Esophagus muscularis mucosa (tissue), 4 donors: ENCODE measurements at places on chromosomes 3 and 15. TPM values are rescaled to one million over a fixed set of nuclear protein-coding genes. Genes with fewer than 3 reads are reported as not detected.

- no peak overlapping the region for H3K4me3 ChIP-seq
- no peaks in the 10 kb centered on the region for H3K4me1 ChIP-seq
- H3K27me3 ChIP-seq: no peaks in the 10 kb centered on the region
- no peak overlapping the region for H3K27ac ChIP-seq
Measured at GRCh38 chr3:79258479-79258878, 509.3 kb downstream of the ROBO1 start.

- peaks cover 22% of the 10 kb centered on the region for H3K4me1 ChIP-seq
- H3K36me3 ChIP-seq: no peaks in the 10 kb centered on the region
- no peak overlapping the region for H3K4me3 ChIP-seq
- peaks cover 13% of the 10 kb centered on the region for H3K27me3 ChIP-seq
- peak overlapping the region; percentile 35 for H3K27ac ChIP-seq
Measured at GRCh38 chr15:31488437-31489204, 162.0 kb downstream of the KLF13 start.

The RYR3 gene
- 4.1 TPM for total RNA-seq

The PRR20G gene
- not detected for total RNA-seq

- H3K4me1 ChIP-seq: peaks cover 6% of the 10 kb centered on the region
- no peaks in the 10 kb centered on the region for H3K36me3 ChIP-seq
- H3K4me3 ChIP-seq: no peak overlapping the region
- H3K27ac ChIP-seq: no peak overlapping the region
- DNase-seq: no peak
Measured at GRCh38 chr3:169746924-169747323, 17.9 kb downstream of the TERC start.

GRCh38 chr15:50057196-50057595 is 61.8 kb downstream of the ATP8B4 start:
- no peak overlapping the region for H3K4me3 ChIP-seq
- H3K4me1 ChIP-seq: no peaks in the 10 kb centered on the region
- no peaks in the 10 kb centered on the region for H3K36me3 ChIP-seq
- no peak for DNase-seq

DNA sequence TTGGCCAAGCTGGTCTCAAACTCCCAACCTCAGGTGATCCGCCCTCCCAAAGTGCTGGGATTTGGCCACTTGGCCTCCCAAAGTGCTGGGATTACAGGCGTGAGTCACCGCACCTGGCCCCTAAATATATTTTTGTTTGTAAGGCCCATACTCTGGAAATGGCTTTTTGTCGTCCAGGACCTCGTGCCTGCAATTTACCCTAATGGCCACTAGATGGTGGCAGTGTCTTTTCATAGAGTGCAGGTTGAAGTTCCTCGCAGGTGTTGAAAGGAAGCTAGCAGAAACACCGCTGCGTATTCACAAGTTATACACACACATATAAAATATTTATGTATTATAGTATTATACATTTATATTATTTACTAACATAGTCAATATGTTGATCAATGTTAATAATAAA is 97.2 kb downstream of the LRTM1 start:
- no peak for DNase-seq
- H3K4me3 ChIP-seq: no peak overlapping the region
- H3K27me3 ChIP-seq: no peaks in the 10 kb centered on the region
- H3K36me3 ChIP-seq: no peaks in the 10 kb centered on the region

DNA sequence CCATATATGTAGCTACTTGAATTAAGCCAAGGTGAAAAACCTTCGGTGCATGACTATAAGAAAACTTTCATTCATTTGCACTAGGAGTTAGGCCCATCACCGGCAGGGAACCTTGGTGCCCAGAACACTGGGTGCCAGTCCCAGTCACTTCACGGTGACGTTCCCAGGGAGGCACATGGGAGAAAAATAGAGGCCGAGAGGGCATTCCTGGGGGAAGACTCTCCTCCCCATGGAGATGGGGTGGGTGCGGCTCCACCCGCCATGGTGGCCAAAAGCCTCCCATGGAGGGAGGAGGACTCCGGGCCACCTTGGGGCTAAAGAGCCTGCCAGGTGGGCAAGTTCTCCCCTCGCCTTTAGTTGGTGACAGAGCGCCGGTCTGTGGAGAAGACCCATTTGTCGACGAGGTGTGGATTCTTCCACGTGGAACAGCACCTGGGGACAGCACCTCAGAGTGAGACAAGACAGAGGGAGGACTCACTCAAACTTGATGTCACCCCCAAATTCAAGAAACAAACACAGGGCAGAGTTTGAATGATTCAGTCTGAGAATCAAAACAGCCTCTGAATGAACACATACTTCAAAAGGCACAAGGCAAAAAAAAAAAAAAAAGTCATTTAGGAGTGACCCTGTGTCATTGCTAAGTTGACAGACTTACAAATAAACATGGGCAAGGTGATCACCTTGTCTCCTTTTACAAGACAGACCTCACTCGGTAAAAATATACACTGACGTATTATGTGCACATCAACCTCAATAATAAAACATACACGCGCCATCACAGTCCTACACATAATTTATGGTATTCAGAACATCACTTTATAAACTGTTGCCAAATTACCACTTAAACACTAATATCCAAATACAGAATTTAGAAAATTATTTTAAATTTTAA is 38.6 kb downstream of the ZXDC start:
- no peak overlapping the region for H3K4me3 ChIP-seq
- no peak overlapping the region for H3K27ac ChIP-seq
- H3K4me1 ChIP-seq: no peaks in the 10 kb centered on the region

- H3K4me1 ChIP-seq: no peaks in the 10 kb centered on the region
- DNase-seq: no peak
- no peak overlapping the region for H3K4me3 ChIP-seq
Measured at GRCh38 chr3:169454823-169455222, 208.7 kb downstream of the MECOM start.

GRCh38 chr3:187533797-187534196 is 136.4 kb downstream of the SST start:
- H3K27ac ChIP-seq: no peak overlapping the region
- no peaks in the 10 kb centered on the region for H3K4me1 ChIP-seq
- H3K4me3 ChIP-seq: no peak overlapping the region
- no peaks in the 10 kb centered on the region for H3K27me3 ChIP-seq
- H3K36me3 ChIP-seq: no peaks in the 10 kb centered on the region
- DNase-seq: no peak

DNA sequence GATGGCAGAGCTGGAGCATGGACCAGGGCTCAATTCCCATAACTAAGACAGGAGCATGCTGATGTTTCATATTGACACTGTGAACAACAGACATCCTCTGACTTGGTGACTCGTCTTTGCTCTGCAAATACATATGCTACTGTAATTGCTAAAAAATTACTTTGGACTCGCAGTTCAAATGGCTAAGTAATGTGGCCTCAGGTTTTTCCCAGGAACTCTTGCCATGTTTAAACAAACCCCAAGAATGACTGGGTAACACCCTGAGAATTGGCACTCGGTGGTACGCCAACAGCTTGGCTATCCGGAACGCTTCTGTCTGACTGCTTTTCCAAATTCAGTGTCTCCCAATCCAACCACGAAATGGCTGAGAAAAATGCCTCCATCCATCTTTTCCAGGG is 456.7 kb upstream of the THBS1 start:
- H3K27me3 ChIP-seq: no peaks in the 10 kb centered on the region
- H3K4me1 ChIP-seq: peaks cover 41% of the 10 kb centered on the region
- no peak overlapping the region for H3K4me3 ChIP-seq
- DNase-seq: no peak
- no peaks in the 10 kb centered on the region for H3K36me3 ChIP-seq

DNA sequence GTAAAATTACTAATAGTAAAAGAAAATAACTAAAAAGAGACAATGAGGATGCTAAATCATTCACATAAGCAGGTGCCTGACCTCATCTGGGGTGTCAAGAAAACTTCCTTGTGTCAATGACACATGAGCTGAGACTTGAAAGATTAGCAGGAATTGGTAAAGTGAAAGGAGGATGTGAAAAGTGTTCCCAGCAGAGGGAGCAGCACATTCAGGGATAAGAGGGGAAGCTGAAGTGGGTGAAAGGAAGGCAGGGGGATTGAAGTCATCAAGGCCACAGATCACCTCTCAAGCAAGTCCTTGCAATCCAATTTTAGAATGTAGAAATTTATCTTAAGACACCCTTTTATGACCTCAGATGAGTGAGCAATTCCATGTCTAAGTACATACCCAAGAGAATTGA is 60.2 kb upstream of the ACP3 start:
- no peak overlapping the region for H3K4me3 ChIP-seq
- no peaks in the 10 kb centered on the region for H3K36me3 ChIP-seq
- H3K27me3 ChIP-seq: no peaks in the 10 kb centered on the region

DNA sequence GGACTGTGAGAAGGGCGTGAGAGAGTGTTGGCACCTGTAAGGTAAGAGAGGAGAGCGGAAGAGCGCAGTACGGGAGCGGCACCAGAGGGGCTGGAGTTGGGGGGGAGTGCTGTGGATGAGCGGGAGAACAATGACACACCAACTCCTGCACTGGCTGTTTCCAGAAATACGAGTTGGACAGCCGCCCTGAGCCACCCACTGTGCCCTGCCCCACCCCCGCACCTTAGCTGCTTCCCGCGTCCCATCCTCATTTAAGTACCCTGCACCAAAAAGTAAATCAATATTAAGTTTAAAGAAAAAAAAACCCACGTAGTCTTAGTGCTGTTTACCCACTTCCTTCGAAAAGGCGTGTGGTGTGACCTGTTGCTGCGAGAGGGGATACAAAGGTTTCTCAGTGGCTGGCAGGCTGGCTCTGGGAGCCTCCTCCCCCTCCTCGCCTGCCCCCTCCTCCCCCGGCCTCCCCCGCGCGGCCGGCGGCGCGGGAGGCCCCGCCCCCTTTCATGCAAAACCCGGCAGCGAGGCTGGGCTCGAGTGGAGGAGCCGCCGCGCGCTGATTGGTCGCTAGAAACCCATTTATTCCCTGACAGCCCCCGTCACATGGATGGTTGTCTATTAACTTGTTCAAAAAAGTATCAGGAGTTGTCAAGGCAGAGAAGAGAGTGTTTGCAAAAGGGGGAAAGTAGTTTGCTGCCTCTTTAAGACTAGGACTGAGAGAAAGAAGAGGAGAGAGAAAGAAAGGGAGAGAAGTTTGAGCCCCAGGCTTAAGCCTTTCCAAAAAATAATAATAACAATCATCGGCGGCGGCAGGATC is at the start of gene SOX2:
Gene SOX2, plus strand, starts transcription at position 601 of the 811 bp plus-strand sequence. CDS start 436 bp downstream, outside the sequence.
- H3K27me3 ChIP-seq: peaks cover 91% of the 10 kb centered on the region
- H3K4me3 ChIP-seq: peak within 1 kb of the TSS; percentile 49
- H3K4me1 ChIP-seq: peaks cover 36% of the 10 kb centered on the region
- H3K36me3 ChIP-seq: no peaks in the 10 kb centered on the region
- peak; percentile 90 for DNase-seq
- peak within 1 kb of the TSS; percentile 47 for H3K27ac ChIP-seq

GRCh38 chr3:57757642-57758297 is 1.7 kb downstream of the SLMAP start:
- H3K27me3 ChIP-seq: no peaks in the 10 kb centered on the region
- no peak for DNase-seq
- peaks cover 50% of the 10 kb centered on the region for H3K4me1 ChIP-seq
- no peaks in the 10 kb centered on the region for H3K36me3 ChIP-seq
- H3K4me3 ChIP-seq: peak overlapping the region; percentile 79
- H3K27ac ChIP-seq: peak overlapping the region; percentile 88

GRCh38 chr3:129958755-129959154 is 15.8 kb upstream of the TRH start:
- DNase-seq: no peak
- no peaks in the 10 kb centered on the region for H3K36me3 ChIP-seq
- no peak overlapping the region for H3K27ac ChIP-seq
- no peak overlapping the region for H3K4me3 ChIP-seq
- peaks cover 5% of the 10 kb centered on the region for H3K27me3 ChIP-seq

DNA sequence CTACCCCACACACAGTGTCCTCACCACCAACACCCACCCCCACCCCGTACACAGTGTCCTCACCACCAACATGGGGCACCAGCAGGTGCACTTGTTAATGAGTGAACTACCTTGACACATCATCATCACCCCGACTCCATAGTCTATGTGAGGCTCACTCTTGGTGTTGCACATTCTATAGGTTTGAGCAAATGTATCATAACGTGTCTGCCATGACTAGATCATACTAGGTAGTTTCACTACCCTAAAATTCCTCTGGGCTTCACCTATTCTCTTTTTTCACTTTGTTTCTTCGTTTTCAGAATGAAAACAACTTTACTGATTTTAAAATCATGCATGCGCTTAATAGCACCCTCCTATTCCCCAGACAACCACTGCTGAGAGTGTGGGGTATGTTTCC is 102.6 kb upstream of the SLC6A6 start:
- H3K4me3 ChIP-seq: no peak overlapping the region
- no peak for DNase-seq
- peaks cover 28% of the 10 kb centered on the region for H3K4me1 ChIP-seq
- no peaks in the 10 kb centered on the region for H3K27me3 ChIP-seq

DNA sequence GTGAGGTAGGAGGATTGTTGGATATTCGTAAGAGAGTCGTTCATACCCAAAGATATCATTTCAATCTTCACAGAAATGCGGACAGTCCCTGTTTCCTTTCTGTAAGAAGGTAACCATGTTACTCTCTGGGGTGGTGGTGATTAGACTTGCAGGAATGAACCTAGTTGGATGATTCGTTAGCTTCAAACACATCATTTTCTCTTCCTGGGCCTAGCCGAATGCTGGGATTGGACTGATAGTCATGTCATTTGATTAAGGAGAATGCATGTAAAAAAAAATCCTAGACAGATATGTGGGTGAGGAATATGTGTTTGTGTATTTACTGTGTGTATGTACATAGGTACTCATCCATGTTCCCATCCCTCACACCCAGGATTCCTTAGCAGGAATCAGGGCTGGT is 12.4 kb downstream of the SLCO3A1 start:
- H3K4me1 ChIP-seq: peaks cover 69% of the 10 kb centered on the region
- H3K27me3 ChIP-seq: no peaks in the 10 kb centered on the region
- H3K36me3 ChIP-seq: no peaks in the 10 kb centered on the region
- H3K27ac ChIP-seq: peak overlapping the region; percentile 88

DNA sequence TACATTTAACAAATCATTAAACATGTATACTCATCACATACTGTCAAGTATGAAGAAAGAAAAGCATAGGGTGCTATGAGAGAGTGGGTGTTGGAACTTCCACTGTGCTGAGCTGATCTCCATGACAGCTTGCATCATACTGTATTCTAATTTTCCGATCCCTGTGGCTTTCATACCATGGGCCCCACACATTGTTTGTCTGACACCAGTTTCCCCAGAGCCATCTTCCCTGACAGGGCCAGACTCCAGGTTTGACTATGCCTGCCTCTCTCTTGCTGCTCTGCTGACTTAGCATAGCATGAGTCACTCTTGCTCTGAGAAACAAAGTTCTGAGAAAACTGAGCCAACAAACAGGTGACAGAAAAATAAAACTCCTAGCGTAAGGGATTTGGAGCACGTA is 37.0 kb upstream of the CASR start:
- H3K4me1 ChIP-seq: no peaks in the 10 kb centered on the region
- no peaks in the 10 kb centered on the region for H3K27me3 ChIP-seq
- no peak overlapping the region for H3K27ac ChIP-seq
- H3K4me3 ChIP-seq: no peak overlapping the region
- DNase-seq: no peak
- no peaks in the 10 kb centered on the region for H3K36me3 ChIP-seq

- no peak overlapping the region for H3K27ac ChIP-seq
- no peaks in the 10 kb centered on the region for H3K4me1 ChIP-seq
- DNase-seq: no peak
- no peaks in the 10 kb centered on the region for H3K27me3 ChIP-seq
Measured at GRCh38 chr3:186989429-186989828, 59.1 kb downstream of the ST6GAL1 start.
